SJSA1 (cell line): ENCODE measurements at places on chromosomes 5 and 9.

GRCh38 chr5:180974612-180975315 is 13.9 kb upstream of the BTNL3 start:
- DNase-seq = no peak

GRCh38 chr9:93657331-93658111 is 81.1 kb downstream of the PHF2 start:
- no peak for DNase-seq

- DNase-seq = no peak
Observed at GRCh38 chr9:116647515-116647809, 39.6 kb upstream of the TRIM32 start.

- DNase-seq = no peak
Observed at GRCh38 chr9:129615407-129616285, 5.3 kb downstream of the C9orf50 start.

DNA sequence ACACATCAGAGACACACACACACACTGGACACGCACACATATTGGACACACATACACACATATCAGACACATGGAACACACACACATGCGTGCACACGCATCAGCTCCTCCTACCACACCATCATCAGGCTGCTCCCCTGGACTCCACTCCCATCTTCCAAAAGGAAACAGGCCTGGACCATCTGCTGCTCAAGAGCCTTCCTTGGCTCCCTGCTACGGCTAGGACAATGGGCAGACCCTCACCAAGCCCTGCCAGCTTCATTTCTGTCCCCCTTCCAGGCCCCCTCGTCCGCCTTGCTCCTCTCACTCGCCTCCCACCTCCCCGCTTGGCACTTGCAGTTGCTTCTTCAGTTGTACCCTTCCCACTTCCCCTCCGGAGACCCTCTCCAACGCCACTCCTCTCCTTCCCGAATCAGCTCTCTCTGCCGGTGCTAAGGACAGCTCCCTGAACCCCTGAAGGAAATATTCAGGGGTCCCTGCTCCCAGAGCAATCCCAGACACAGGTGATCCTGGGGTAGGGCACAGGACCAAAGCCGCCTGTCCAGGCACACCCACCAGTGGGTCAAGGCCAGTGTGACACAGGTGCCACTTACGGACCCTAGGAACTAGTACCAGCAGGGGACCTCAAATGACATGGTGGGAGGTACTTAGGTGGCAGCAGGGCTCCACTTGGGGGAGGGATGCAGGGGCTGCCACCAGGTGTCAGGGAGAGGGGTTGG is 12.1 kb upstream of the LAMC3 start:
- DNase-seq = no peak

GRCh38 chr5:74540622-74541021 is 99.9 kb downstream of the ENC1 start:
- DNase-seq = peak; percentile 45

DNA sequence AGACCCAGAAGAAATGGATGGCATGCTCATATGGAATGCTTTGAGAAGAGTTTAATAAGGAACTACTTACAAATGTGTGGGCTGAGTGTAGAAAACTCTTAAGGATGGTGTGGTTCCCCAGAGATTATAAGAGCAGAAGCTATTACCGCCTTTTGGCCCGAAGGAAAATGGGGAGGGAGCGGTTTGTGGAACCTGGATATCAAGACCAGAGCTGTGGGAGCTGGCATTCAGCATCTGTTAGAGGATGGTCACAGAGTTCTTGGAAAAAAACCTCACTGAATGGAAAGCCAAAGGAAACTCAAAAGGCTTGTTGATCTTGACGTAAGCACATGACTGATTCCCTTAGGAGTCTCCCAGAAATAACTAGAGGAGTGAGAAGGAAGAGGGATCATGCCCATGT is 151.0 kb downstream of the PJA2 start:
- no peak for DNase-seq

DNA sequence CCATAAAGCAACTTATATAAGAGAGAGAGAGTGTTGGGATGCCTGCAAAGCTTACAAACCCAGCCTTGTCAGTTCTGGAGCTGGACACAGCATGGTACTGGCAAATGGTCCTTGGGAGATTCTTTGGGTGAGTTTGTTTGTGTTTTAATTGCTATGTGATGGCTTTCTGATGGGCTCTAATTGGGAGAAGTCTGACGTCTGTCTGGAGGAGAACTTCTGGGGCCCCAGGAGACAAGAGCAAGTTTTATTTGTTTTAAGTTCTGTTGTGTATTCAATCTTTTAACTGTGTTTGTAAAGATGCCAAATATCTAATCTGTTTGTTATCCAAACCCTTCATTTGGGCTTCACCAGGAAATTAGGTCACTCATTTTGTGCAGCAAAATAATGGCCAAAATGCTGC is 50.3 kb upstream of the AFAP1L1 start:
- DNase-seq = peak; percentile 77
